Umbilical cord (tissue), 2 donors: ENCODE measurements at places on chromosomes 6 and 20. TPM values are rescaled to one million over a fixed set of nuclear protein-coding genes. Genes with fewer than 3 reads are reported as not detected.

DNA sequence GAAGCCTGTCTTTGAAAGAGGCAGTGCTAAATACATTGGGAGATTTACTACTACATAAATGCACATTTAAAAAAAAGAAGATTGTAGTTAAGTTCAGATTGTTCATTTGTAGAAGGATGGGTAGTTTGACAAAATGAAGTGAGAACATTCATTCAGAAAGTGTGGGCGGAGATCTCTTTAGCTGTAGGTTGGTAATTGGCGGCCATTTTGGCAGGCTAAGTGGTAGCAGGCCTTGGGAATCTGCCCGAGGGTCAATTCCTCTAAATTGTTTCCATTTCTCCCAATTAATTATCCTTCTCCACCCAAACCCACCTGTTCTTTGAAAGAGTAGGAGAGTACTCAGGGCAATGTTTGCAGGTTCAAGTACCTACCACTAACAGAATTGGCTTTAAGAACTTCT is 17.9 kb downstream of the SOX4 start:
- no peak for DNase-seq

ETV7 gene
- total RNA-seq, result 0.96 TPM

TMEM151B gene
- 0.96 TPM for total RNA-seq

DNA sequence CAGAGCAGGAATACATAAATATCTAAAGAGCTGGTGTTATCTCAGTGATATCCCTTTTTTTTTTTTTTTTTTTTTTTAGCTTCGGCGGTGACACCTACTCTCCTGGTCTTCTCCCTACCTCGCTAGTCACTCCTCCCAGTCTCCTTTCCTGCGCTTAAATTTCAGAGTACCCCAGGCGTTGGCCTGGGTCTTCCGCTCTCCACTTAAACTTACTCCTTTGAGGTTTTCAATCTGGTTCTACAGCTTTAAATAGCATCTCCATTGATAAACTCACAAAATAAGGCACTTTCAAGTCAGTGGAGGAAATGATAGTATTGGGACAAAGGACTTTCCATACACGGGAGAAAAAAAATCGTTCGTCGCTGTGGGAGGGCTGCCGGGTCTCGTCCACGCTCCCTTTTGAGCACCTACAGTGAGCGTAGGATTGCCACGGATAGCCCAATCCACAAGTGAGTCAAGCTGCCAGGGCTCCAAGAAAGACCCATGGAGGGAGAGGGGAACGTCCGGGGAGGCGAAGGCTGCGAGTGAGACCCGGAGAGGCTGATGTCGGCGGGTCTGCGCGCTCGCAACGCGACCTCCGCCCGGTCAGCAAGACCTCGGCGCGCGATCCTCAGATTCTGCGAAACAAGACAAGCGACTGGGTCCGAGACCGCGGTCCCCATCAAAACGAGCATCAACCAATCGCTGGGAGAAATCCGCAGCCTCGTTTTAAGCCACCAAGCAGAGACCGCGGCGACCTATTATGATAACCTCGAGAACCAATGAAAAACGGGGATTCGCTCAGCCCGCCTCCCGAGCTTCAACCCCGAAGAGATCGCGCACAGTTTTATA is 672 bp upstream of the SRSF6 start:
- DNase-seq, result peak; percentile 97

DNA sequence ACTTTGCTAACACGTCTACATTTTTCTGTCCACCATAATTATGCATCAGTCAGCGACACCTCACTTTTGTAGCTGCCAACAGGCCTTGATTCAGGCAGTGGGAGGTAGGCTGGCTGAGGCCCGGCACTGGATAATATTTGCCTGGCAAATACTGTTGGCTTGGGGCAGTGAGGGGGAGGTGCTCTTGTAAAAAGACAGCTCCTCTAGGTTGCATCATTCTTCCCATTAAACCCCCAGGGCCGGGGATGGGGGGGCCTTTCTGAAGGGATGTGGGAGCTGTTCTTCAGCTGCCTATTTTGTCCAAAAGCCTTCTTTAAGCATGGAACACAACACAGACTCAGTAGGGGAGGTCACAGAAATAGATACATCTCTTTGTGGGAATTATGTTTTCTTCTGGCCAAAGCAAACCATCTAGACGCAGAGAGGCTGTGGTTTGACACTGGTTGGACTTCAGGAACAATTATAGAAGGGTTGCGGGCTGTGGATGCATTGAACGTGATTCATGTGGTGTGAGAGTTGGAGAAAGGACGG is 338.3 kb upstream of the NT5E start:
- no peak for DNase-seq
